ENCODE measurements at places on chromosomes 16 and 17.

- DNase-seq, result no peak
These were observed 222.7 kb upstream of the CIBAR2 start for GRCh38 chr16:85334718-85335583.

DNA sequence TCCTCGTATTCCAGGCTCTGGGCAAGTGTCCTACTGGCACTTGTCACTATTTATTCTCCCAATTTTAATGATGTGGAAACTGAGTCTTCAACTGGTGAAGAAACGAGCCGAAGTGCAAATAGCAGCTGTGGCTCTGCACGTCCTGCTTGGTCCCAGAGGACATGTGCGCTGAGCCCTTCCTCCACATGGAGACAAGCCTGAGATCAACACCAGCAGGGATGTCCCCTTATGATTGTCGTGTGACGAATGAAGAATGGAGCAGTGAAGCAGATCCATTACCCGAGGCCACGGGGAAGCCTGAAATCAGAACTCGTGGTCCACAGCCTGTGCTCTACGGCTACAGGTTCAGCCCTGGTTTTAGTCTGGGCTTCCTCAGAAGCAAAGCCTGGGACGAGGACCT is 61.0 kb downstream of the FOXL1 start:
- DNase-seq, result no peak

DNA sequence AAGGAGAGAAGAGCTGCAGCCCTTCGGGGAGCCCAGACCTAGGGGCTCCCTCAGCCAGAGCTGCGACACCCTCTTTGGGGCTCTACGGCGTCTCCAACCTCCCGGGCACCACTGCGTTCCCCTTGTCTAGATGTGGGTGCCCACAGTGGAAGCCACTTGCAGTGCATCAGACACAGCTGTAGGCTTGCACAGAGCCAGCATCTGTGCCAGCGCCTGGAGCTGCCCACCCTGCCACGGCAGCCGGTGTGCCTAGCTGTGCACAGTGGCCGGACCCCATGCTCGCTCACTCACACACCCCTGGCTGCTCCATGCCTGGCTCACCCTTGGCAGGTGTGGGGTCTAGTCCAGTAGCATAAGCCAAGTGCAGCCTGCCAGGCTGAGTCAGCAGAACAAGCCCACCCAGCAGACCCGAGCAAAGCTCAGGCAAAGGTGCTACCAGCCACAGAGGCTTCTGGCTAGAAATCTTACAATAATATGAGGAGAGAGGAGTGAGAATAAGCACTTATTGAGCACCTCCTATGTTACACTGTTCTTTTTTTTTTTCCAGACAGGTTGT is 12.9 kb upstream of the KDM8 start:
- no peak for DNase-seq

DNA sequence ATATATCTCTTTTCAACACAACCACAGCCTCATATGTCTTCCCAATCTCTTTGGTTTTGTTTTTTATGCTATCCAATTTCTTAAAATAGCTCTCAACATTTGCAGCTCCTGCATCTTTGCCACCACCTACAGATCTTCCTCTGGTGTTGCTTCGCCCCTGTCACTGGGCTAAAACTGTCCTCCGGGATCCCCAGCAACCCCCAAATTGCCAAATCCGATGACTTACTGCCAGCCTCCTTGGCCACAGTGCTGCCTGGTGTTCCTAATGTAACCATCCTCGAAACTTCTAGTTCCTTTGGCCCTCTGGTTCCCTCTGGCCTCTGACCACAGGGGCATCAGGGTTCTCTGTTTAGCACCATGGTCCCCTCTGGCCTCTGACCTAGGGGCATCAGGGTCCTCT is 70.8 kb downstream of the ELAC2 start:
- no peak for DNase-seq

DNA sequence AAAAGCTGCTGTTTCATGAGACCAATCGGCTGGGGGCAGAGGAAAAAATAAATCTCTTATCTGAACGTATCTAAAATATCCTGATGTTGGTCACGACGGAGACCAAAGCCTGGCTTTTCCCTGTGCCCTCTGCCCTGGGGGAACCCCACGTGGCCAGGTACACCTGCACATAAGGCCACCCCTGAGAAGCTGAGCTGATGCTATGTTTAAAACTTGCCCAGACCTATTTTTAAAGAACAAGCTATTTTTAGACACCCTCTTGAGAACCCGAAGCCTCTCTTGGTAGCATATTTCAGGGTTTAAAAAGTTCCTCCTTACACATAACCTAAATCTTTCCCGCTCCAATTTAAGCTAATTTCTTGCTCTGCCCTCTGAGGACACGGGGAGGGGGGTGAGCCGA is 210.4 kb downstream of the GSG1L start:
- no peak for DNase-seq

DNA sequence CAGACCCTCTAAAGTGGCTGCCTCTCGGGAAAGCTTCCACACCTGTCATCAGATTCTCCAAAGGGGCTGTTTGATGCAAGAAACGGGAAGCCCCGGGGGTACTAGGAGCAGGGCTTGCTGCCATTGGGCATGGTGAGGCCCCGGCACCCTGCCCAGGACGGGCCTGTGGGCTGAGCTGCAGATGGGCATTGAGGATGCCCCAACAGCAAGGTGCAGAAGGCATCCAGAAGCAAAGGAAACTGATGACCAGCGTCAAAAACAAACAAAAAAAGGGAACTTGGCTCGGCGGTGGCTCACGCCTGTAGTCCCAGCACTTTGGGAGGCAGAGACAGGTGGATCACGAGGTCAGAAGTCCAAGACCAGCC is 1.5 kb upstream of the LIMD2 start:
- no peak for DNase-seq

DNA sequence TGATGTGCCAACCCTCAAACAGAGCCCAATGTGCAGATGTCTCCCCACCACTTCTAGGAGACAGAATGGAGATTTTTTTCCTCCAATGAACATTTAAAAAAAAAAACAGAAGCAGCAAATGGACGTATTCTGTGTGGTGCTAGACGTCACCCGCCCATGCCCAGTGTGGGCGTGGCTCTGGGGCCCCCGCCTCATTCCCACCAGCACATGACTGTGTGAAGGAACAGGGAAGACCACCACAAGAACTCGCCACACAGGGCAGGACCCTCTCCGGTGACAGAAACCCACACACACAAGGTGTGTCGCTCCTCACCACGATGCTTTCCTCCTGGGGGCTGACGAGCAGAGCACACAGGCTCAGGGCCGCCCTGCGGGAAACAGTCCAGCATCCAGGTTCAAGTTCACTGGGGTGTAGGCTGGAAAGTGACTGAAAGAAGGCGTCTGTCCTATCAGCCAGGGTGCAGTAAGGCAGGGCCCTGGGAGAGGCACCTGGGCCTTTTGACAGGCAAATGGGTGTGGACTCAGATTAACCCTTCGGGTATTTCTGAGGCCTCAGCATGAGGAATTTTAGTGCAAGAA is 53.5 kb downstream of the KLHDC4 start:
- no peak for DNase-seq

GRCh38 chr16:87702325-87702811 is 63.4 kb downstream of the KLHDC4 start:
- DNase-seq, result peak; percentile 20

DNA sequence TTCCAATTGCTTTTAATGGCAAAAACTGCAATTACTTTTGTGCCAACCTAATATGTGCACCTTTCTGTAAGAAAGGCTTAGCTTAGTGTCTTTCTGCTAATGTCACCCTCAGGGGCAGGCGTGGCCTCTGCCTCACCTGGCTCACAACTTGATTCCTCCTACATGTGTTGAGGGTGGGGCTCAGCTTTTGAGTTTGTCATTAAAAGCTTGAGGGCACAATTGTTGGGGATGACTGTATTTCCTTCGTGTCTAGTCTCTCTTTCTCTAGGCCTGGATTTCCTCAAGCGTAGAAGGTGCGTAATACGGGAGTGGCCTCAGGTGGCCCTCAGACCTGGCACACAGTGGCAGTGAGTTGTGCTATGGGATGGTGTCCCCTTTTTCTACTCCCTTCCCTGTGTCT is 94.4 kb downstream of the CLEC16A start:
- DNase-seq, result no peak

- no peak for DNase-seq
These were observed 60.2 kb downstream of the KNOP1 start for GRCh38 chr16:19657831-19658230.

DNA sequence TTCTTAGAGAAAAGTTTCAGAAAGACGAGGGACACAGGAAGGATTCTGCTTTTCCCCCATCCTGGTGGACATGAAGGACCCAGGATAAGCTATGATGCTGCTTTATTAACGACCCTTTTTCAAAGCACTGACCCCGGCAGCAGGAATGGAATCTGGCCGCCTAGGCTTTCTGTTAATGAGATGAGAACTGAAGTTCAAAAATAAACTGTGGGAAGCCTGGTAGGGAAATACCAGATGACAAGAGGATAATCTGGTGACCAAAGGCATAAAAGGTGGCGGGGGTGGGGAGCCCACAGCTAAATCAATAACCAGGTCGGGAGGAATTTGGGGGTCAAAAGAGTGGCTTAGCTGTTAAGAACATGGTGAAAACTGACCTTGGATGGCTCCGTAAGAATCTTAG is 171.0 kb downstream of the XYLT1 start:
- DNase-seq, result no peak

GRCh38 chr16:57372372-57373116 is at the start of gene CX3CL1:
Gene CX3CL1 (plus strand): TSS chr16:57372490. CDS start chr16:57372569, 79 bp downstream.
- peak; percentile 40 for DNase-seq

GRCh38 chr17:74923538-74924249 is 379 bp upstream of the OTOP2 start:
- DNase-seq, result peak; percentile 26

DNA sequence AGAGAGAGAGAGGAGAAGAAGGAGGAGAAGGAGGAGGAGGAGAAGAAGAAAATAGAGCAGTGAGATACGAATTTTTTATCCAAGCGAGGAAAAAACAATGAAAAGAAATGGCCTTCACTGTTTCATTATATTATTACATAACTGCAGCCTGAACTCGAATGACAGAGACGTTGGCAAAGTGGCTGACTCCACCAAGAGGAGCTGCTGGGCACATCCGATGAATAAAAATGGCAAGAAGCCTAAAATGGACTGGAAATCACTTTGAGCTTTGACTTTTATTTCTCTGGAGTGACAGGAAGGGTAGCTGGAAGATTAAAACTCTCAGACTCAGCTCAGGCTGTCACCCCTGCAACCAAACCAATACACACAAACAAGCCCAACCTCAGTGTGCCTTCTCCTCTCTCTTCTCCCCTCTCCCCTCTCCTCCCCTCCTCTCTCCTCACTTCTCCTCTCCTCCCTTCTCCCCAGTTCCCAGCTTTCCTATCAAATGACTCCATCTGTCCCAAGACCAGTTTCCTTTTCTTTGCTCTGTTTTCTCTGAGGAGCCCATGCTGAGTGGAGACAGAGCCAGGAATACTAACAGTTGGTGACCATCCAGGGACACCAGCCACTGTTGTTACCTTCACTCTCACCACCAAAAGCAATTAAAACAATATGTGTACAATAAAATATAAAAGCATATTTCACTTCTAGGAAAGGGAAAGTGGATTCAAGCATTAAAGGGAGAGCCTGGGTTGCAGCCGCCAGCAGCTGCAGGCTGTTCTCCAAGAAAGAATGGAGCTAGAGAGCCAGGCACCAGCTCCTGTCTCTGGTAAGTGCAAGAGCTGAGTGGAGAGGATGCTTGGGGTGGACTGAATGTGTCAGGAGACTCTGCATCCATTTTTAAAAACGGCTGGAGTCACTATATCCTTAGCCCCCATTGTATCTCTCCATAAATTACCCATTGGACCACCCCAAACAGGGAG is 51.2 kb downstream of the SOX9 start:
- no peak for DNase-seq

GRCh38 chr16:58016840-58017446 is 8.6 kb upstream of the MMP15 start:
- no peak for DNase-seq
